HS-5 (cell line): ENCODE measurements at places on chromosomes 3 and 15.
A peak's percentile ranks its signal among the peaks of the same experiment; 100 is the strongest.

- no peak for DNase-seq
Observed at GRCh38 chr15:49301562-49301961, 121.5 kb upstream of the FGF7 start.

DNA sequence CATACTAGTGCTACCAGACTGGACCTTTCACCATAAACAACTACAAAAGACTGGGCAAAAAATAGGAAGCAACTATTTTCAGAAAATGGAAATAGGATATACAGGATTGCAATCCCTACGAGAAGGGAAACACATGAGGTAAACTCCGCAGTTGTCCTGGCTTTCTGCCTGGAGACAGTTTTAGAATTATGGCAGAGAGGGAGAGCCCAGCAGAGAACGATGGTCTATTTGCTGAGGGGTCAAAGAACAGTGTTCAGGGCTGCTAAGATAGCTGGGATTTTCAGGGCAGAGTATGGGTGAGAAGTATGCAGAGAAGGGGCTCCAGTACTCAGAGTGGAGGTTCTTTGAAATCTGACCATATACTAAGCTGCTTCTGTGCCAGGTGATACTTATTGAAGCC, 163.4 kb downstream of the CHDH start:
- DNase-seq = no peak

- DNase-seq = peak; percentile 20
Observed at GRCh38 chr3:79473993-79474392, 293.8 kb downstream of the ROBO1 start.

DNA sequence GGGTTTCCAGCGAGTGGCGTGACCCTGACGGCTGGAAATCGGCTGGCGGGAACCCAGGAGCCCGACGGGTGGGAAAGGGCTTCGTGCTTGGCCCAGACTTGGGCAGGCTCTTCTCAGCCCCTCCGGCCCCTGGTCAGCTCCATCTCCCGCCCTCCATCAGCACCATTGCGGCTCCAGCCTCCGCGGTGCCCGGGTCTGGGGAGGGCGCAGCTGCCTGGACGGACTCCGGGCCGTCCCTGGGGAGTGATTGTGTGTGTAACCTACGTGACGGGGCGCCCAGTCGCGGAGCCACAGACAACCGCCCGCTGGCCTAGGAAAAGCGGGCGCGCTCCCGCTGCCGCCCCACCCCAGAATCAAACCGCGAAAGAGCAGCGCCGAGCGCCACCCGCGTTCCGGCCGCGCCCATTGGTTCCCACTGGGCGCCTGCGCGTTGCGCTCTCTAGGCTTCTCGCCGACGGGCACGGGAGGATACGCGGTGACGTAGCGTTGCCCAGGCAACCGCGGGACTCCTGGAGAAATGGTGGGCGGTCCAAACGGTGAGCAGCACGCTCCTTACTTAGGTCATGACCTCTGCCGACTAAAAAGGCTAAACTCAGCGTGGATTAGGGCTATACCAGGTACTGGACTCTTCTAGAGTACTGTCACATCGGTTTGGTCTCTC, at the start of gene CFAP20DC:
Gene CFAP20DC, minus strand, starts transcription at position 355 of the 661 bp plus-strand sequence. CDS start 394 bp downstream, outside the sequence.
- peak; percentile 83 for DNase-seq

- no peak for DNase-seq
Observed at GRCh38 chr3:154011036-154011435, 110.2 kb upstream of the ARHGEF26 start.

DNA sequence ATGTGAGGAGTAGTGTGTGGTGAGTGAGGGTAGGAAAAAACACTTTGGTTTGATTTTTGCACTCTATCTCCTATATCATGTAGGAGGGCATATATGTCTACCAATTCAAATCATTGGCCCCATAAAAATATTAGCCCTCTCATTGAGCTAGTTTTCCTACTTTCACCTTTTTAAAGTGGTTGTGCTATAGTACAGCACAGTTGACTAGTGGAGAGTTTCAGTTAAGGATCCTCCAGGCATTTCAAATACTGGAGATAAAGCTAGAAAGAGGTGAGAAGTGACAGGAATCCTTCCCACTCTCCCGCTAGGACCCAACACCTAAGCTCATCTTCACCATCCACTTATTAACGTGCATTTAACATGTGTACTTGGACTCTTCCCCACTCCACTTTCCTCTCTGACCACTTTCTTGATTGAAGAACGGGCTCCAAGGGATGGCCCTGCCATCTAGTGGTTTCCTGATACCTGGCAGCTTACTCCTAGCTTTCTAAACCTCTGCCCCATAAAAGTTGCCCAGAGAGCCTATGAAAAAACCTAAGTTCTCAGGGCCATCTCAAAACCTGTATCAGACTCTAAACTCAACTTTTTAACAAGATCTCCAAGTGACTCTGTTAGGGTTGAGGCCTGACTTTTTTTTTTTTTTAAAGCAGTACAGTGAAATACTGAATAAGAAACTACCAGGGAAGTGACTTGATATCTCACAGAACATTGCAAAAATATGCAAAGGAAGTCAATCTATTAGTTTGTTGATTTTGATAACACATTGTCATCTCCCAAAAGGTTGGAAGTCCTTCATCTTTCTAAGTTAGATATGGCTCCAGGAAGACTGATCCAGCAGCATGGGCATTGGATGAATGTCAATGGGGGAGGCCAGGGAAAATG, 17.9 kb downstream of the IL12A start:
- DNase-seq = peak; percentile 55

DNA sequence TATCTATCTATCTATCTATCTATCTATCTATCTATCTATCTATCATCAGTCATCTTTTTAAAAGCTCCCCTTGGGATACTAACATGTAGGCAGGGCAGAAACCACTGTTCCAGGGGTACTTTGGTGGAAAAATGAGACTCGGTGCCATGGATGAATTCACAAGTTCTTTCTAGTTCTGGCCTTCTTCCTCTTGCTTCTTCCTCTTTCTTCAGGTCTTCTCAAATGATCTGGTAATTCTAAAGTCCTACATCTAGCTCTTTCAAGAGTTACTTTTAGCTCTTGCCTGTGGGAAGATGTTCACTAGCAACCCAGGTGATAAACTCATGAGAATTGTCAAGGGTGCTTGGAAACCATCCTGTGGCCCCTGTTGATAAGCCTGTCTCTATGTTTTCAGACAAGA, 168.5 kb upstream of the TBC1D5 start:
- DNase-seq = no peak

DNA sequence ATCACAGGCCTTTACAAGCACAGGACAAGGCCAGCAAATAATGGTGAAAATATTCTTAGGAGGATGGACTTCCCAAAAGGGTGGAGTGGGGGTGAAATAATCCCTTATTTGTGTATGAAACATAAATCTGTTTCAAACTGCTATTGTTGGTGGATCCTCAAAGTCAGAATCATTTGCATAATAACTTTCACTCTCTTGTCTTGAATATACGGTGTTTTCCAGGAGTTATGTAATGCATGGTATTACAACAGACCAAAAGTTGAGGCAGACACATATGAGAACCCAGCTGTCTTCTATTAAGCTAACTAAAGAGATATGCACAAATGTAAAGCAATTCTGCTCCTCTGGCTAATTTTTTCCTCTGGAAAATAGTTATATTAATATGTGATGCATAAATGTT, 57.7 kb downstream of the PRTG start:
- DNase-seq = peak; percentile 31

DNA sequence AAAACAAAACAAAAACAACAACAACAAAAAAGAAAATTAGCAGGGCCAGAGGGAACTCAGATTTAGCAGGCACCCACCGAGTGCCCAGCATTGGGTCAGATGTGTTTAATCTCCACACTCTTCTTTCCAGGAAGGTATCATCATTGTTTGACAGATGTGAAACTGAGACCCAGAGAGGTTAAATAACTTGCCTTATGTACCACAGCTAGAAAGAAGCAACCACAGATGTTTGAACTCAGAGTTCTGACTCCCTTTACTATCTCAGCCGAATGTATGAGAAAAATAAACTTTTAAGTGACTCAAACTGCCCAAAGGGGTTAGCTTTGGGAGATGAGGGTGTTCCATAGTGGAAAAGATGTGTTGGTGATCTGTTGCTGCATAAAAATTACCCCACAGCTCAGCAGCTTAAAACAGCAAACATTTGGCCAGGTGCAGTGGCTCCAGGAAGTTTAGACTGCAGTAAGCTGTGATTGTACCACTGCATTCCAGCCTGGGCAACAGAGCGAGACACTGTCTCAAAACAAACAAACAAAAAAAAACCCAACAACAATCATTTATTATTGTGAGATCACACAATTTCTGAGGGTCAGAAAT, 4.5 kb upstream of the RPP25 start:
- DNase-seq = no peak

DNA sequence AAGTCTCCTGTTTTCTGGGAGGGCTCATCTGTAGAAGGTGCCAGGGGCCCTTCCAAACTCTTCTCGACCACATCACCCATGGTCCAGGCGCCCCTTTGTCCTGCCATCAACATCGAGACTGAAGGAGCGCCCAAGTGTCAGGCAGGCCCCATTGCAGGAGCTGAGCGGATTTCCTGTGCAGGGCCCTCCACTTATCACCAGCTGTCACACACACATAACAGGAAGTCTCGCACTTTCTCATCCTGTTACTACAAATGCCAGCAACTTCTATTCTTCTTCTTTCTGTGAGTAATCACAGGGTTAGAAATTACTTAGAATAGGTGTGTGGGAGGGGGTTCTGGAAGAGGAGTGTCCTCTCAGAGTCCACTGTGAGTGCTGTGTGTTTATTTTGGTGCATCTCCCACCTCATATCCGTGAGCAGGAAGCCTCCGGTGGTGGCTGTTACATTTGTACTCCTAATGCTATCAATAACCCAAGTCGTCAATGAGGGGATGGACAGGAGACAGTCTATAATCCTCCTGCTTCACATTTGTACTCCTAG, at the start of gene KLHL6:
Gene KLHL6, minus strand, starts transcription at position 166 of the 541 bp plus-strand sequence. Its CDS starts 53 bp downstream, at position 113.
- no peak for DNase-seq

GRCh38 chr3:13764161-13764560, 115.7 kb downstream of the WNT7A start:
- DNase-seq = no peak

DNA sequence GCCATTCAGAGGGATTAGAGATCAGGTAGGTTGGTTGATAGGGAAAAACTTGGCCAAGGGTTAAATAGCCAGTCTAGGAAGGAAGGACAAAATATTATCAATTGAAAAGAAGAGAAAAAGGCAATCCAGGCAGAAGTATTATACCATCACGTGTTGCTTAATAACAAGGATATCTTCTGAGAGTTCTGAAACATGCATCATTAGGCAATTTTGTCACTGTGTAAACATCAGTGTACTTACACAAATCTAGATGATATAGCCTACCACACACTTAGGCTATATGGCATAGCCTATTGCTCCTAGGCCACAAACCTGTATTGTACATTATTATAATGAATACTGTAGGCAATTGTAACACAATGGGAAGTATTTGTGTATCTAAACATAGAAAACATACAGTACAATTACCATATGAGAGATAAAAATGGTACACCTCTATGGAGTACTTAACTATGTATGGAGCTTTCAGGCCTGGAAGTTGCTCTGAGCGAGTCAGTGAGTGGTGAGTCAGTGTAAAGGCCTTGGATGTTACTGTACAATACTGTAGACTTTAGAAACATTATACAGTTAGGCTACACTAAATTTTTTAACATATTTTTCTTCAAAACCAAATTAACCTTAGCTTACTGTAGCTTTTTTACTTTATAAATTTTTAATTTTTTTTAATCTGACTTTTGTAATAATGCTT, 2.7 kb downstream of the TEX55 start:
- peak; percentile 34 for DNase-seq

- no peak for DNase-seq
Observed at GRCh38 chr3:173008978-173009377, 132.1 kb downstream of the SPATA16 start.

DNA sequence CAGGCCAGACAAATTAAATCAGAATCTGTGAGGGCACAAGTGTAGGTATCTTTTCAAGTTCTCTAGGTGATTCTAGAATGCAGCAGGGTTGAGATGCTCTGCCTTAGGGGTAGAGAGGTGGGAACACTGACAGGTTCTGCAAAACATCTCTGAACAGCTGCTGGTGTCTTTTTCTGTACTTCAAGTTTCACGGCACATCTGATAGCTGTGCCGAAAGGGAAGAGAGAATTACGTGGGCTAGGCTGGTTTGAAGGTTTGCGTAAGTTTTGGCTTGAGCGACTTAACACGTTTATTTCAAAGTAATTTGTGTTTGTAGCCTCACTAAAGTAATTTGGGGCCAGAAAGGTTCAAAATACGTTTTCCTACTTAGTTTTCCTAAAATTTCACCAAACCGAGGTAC, 22.5 kb downstream of the PXK start:
- no peak for DNase-seq

DNA sequence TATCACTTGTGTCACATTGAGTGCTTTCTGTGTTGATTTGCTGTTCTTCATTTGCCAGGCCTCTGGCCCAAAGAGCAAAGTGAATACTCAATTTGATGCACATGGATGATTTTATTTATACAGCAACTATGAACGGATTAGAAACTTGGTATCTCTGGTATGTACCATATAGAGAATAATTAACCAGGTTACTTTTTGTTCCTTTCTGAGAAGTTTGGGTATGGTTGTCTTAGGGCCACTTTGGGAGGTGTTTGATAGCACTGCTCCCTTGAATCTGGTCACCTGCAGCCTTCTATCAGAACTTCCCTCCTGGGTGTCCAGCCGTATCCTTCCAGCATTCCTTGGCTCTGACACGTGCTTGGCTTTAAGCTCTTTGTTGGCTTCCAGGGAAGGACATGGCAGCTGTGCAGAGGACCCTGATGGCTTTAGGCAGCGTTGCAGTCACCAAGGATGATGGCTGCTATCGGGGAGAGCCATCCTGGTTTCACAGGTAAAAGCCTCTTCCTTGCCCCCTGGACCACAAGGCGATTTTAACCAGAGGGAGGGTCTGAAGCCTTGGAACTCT, 12.7 kb downstream of the TAGLN3 start:
- no peak for DNase-seq

- DNase-seq = no peak
Observed at GRCh38 chr3:9087831-9088413, 124.7 kb upstream of the RAD18 start.

GRCh38 chr3:157073810-157074209, 86.1 kb downstream of the CCNL1 start:
- no peak for DNase-seq

DNA sequence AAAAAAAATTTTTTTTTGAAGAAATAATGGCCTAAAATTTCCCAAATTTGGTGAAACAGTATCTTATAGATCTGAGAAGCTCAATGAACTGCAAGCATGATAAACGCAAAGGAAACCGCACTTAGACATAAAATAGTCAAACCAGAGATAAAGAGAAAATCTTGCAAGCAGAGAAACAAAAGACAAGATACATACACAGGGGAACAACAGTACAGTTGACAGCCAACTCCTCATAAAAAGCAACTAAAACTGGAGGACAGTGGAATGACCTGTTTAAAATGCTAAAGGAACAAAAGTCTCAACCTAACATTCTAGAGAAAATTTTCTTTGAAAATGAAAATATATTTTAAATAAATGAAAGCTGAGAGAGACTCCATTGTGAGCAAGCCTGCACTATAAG, 107.5 kb downstream of the RASA2 start:
- no peak for DNase-seq
